NT2/D1 (cell line): ENCODE measurements at places on chromosomes 7 and 10.

DNA sequence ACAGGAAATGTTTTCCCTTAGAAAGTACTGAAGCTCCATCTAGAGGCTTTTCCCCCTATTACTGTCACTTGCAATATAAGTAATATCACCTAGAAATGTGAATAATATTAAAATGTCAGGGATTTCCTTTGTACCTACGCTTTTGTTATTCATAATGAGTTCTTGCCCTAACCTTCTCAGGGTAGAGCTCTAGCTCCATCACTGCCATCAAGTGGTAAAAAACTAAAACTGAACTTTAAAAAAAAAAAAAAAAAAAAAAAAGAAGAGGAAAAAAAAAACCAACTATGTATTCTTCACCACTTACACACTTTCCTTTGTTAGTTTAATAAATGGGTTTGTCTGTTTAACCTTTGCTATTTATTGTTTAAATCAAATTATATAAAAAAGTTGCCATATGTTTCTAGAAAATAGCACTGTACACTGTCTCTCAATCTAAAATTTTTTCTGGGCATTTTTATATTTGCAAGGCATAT lies 49.9 kb downstream of the DNAJC1 start:
- no peak for DNase-seq

DNA sequence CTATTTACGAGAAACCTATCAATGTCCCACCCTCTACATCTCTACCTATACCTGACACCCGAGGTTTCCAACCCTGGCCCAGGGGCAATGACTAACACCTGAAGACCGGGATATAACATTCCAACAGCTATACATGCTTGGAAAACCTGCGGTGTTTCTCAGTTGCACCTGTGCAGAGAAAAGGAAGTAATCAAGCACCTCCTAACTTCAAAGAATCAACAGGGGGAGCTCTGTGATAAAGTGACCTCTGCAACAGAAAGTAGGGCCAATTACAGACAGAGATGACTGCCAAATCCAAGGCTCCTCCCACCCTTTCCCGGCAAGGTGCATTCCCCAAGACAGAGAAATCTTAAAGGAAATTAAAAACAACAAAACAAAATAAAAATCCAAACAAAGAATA lies 41.3 kb downstream of the CCDC6 start:
- DNase-seq: no peak

- DNase-seq: no peak
These were observed 235.0 kb downstream of the CCSER2 start for GRCh38 chr10:84563355-84563754.

GRCh38 chr7:2433713-2434550 lies 30.5 kb downstream of the CHST12 start:
- DNase-seq: no peak

DNA sequence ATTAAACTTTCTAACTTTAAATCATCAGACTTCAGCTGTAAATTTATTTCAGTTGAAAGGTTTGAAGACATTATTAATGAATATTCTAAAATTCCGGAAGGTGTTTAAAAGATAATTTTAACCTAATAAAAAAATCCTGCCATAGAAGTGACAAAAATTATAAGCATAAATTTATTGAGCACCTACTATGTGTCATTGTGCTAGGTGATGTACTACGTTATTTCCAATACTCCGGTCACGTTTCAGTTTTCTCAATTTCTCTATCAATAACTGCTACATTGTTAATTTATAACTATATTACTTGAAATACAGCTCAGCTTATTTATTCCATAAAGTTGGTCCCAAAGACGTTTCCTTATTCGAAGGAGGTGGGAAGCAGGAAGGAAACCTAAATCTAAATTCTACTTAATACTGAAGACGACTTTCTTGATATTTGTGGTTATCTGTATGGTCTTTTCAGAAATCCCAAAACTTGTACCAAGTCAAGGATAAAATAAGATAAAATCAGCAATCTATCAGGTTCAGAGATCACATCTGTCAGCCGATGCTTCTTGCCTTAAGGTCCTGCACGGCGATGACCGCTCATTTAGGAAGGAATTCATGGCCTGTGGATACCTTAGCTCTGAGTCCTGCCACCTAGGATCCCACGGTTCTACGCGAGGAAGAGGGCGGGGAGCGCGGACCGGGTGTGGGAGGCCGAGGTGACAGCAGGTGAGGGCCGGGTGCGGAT lies 1.2 kb upstream of the ZEB1 start:
- no peak for DNase-seq

- no peak for DNase-seq
These were observed 18.8 kb upstream of the TBC1D12 start for GRCh38 chr10:94383530-94383929.

DNA sequence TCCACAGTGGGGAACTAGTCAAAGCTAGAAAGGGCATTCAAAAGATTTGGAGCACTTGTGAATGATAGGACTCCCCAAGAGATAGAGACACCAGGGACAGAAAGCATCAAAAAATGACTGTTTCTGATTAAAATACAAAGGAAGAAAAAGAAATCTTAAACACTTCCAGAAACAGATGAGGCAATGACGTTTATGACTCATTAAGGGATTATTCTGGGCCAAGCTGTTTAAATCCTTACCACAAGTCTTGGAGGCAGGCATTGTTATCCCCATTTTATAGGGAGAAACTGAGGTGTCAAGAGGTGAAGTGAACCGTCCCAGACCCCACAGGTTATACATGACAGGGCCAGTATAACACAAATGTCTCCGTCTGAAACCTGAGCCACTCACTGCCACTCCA lies 68.3 kb upstream of the AMPH start:
- DNase-seq: no peak

DNA sequence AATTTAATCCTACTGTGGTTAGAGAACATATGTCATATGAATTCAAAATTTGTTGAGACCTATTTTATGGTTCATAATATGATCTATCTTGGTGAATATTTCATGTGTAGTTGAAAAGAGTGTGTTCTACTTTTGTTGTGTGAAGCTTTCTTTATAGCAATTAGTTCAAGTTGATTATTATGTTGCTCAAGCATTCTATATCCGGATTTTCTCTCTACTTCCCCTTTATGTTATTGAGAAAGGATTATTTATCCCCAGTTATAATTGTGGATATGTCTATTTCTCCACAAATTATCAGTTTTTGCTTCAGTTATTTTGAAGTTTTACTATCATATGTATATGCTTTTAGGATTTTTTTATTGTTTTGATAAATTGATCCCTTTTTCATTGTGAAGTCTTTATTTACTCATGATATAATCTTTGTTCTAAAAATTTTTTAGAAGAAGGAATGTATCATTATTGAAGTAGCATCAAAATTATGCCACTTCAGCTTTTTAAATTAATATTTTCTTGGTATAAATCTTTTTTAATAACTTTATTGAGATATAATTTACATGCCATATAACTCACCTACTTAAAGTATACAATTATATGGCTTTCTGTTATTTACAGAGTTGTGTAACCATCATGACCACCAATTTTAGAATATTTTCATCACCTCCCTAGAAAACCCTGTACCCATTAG lies 12.0 kb upstream of the MEST start:
- DNase-seq: no peak

- DNase-seq: no peak
These were observed 71.5 kb downstream of the ST7 start for GRCh38 chr7:117024811-117025210.

DNA sequence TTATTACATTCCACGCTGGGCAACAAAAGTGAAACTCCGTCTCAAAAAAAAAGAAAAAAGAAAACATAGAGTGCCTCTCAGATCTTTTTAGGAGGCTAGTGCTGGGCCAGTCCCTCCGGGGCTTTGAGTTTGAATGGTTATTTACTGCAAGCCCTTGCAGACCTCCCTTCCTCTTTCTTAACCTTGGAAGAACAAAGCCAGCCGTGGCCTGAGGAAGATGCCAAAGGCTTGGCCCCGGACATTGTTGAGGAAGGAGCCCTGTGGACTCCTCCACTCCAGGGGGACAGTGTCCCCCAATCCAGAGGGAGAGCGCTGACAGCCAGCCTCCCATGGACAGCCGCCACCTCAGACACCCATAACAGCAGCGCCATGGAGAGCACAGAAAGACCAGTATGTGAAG lies 5.0 kb downstream of the TSPAN33 start:
- DNase-seq: no peak

DNA sequence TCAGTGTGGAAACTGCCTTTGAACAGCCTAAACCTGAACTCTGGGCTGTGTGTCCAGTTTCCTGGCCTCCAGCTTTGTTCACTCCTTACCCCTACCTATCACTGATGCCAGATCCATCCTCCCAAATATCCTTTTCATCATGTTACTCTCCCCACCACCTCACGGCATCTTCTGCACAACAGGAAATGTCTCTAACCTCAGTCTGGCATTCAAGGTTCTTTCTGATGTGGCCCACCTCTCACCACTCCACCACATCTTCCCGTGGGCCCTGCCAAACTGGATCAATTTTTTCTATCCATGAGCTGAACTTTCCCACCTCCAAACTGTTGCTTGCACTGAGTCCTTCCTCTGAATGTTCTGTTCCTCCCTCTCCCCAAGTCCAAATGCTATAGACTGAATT lies 35.8 kb upstream of the MAP3K8 start:
- no peak for DNase-seq

DNA sequence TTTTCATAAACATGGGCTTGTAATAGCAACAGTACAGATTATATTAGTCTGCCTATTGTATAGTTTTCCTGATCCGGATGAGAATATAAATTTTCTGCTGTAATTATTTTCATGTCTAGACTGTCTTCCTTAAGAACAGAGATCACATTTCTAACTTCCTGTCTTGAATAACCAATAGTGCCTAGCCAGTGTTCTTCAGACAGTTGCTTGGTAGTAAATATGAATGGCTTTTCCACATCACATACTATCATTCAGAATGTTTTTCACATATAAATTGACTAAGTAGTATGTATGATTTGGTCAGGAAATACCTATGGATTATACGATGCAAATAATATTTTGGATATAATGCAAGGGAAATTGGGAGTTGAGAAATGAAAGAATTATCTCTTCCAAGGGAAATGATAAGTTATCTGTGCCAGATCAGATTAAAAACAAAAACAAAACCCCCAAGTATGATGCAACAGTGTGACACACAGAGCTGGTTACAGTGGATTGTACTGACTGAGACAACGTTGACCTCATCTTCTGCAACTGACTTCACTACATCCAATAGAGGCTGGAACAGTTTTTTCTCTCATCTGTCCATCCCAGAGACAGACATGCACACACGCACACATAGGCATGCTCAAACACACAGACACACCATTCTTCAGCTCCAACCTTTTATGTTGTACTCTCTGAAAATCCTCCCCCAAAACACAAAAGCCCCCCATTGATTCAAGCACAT lies 16.4 kb downstream of the ITGA8 start:
- no peak for DNase-seq

- no peak for DNase-seq
These were observed 164.9 kb downstream of the TMEM178B start for GRCh38 chr7:141238596-141239243.

GRCh38 chr7:29946428-29947186 lies 43.0 kb downstream of the SCRN1 start:
- DNase-seq: no peak

GRCh38 chr10:124763267-124763666 lies 19.1 kb upstream of the FAM53B start:
- DNase-seq: no peak

DNA sequence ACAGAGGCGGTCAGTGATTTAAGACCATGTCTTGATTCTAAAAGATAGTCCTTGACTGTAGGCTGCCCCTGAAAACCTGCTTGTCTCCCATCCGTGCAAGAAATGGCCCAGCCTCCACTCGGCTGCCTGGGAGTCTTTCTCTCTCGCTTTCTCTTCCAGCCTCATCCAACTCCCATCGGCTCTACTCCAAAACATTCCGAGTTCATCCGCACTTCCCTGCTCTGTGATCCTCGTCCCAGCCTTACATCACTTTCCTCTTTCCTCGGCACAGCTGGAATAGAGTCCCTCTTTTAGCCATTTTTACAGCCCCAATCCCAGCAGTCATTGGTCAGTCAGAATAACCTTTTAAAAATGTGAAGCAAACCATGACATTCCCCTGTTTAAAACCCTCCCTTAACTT lies 135.1 kb downstream of the TAX1BP1 start:
- no peak for DNase-seq

- no peak for DNase-seq
These were observed 11.1 kb downstream of the PKD1L1 start for GRCh38 chr7:47937065-47937687.

GRCh38 chr10:836782-837181 lies 94.7 kb downstream of the LARP4B start:
- no peak for DNase-seq

GRCh38 chr7:90487808-90488207 lies 18.4 kb downstream of the PTTG1IP2 start:
- no peak for DNase-seq

DNA sequence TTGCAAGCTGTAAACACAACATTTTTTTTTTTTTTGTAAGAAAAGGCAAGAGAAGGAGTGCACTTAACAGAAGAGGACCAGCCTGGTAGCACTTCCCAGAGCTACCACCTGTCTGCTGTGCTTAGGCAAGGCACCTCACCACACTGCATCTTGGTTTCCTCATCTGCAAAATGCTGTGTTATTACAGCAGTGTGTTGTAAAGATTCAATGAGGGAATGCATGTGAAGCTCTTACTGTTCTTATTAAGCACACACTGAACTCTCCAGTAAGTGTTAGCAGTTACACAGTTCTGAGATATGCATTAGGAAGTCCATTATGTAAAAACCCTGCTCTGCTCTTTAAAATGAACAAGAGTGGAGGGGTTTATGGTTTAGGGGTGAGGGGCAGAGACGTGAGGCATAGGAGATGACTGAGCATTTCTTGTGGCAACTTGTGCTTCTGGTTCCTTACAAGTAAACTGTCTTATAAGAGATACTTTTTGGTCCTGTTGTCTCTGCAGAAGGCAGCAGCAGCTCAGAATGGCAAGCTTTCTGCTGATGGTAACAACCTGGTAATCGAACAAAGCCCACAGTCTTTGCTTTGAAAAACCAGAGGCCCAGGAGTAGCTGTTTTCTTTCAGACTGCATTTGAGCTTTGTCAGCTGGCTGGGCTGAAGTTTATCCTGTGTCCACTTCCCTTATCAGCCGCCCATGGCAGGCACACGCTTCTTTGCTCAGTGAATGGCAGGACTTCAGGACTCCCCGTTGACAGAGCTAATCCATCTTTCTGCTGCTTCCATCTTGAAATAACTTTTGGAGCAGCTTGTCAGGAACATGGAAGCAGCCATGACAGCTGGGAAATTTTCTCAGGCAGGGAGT lies 98.8 kb upstream of the BMPER start:
- no peak for DNase-seq

GRCh38 chr10:91567815-91568214 lies 65.1 kb downstream of the PPP1R3C start:
- DNase-seq: no peak

DNA sequence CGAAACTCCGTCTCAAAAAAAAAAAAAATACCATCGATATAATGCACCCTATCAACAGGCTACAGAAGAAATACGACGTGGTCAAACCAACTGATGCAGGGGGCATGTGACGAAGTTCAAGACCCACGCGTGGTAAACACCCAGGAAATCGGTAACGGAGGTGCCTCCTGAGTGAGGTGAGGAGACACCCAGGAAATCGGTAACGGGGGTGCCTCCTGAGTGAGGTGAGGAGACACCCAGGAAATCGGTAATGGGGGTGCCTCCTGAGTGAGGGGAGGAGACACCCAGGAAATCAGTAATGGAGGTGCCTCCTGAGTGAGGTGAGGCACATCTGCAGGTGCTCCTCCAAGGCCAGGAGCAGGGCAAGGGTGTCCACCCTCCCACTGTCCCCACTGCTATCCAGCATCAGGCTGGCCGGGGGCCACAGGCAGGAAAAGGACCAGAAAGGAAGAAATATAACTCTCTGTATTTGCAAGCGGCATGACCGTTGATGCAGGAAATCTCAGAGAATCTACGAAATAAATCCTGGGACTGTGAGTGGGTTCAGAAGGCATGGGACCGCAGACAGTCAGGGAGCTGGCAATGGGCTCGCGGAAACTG lies 10.7 kb upstream of the GPR146 start:
- no peak for DNase-seq

- DNase-seq: no peak
These were observed 292.9 kb downstream of the FZD1 start for GRCh38 chr7:91556956-91557650.
